ENCODE measurements at places on chromosomes 2 and 18. TPM values are rescaled to one million over a fixed set of nuclear protein-coding genes. Genes with fewer than 3 reads are reported as not detected.

DNA sequence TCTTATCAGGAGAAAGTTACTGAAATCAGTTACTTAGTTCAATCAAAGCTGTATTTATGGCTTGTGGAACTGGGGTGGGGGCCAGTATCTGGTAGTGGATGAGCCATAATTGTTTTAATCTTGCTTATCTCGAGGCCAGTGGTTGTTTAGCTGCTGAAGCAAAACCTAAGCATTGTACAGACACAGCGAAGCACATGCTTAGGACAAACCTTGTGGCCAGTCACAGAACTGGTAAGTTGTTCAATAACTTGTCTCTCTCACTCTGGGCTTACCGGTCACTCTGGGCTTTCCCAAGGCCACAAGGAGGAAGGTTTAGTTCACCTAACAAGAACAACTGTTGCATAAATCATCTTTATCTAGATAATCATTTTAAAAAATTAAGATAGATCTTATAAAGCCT lies 296.6 kb upstream of the NETO1 start:
- H3K36me3 ChIP-seq = no peaks in the 10 kb centered on the region
- no peaks in the 10 kb centered on the region for H3K27me3 ChIP-seq
- H3K4me1 ChIP-seq = no peaks in the 10 kb centered on the region
- no peak overlapping the region for H3K27ac ChIP-seq

- no peaks in the 10 kb centered on the region for H3K27me3 ChIP-seq
- no peak for DNase-seq
- no peak overlapping the region for H3K4me3 ChIP-seq
- H3K4me1 ChIP-seq = no peaks in the 10 kb centered on the region
- no peaks in the 10 kb centered on the region for H3K36me3 ChIP-seq
Observed at GRCh38 chr2:165720511-165720910, 73.5 kb downstream of the GALNT3 start.

The ARL5A gene
- 48.8 TPM for total RNA-seq

GRCh38 chr2:237694415-237695194 lies 67.2 kb downstream of the LRRFIP1 start:
- DNase-seq = no peak
- H3K27ac ChIP-seq = peak overlapping the region; percentile 93
- H3K4me3 ChIP-seq = no peak overlapping the region
- peaks cover 35% of the 10 kb centered on the region for H3K4me1 ChIP-seq
- H3K27me3 ChIP-seq = no peaks in the 10 kb centered on the region
- H3K36me3 ChIP-seq = no peaks in the 10 kb centered on the region

DNA sequence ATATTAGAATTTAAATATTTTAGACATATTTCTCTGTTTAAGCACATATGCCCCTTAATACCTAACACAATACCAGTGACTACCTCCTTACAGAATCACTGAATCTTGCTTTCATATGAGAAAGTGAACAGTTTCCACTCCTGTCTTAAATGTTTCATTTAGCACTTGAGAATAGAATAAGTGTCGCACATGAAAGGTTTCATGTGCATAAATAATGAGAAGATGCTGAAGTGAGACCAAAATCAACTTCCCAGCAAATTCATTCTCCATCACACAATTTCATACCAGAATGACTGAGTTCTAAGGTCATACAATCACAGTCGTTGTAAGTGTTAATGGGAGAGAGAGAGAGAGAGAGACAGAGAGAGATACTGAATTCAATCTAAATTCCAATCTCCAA lies 51.2 kb downstream of the ATIC start:
- peaks cover 37% of the 10 kb centered on the region for H3K36me3 ChIP-seq
- H3K27ac ChIP-seq = no peak overlapping the region
- DNase-seq = no peak
- H3K4me1 ChIP-seq = no peaks in the 10 kb centered on the region
- H3K4me3 ChIP-seq = no peak overlapping the region

DNA sequence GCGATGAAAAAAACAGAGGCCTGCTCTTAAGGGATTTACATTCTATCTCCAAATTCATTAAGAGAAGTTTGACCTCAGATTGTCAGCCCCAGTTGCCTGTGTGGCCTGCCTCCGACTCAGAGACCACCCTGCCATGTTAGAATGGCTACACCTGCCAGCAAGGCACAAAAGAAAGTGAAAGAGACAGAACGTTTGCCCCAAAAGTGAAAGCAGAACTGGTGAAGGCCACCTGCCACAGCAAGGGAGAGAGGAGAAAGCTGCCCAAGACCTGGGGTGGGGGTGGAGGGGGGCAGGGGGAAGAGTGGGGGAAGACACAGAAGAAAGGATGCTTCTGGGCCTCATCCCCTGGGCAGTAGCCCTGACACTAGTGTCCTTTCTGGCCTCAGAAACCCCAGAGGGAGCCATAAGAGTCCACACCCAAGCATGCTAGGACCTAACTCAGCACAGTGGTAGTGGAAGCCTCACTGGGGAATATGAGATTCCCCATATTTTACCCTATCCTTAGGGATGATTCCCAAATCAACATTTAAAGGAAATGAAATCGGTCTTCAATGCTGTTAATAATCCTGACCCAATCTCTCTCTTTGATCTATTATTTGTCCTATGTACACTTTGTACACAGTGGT lies 389.7 kb downstream of the TXNL1 start:
- H3K27me3 ChIP-seq = no peaks in the 10 kb centered on the region
- H3K4me3 ChIP-seq = no peak overlapping the region
- no peaks in the 10 kb centered on the region for H3K36me3 ChIP-seq
- H3K4me1 ChIP-seq = no peaks in the 10 kb centered on the region
- no peak for DNase-seq

The MAL gene
- total RNA-seq = 19.0 TPM

GRCh38 chr2:174023591-174024523 lies 58.7 kb upstream of the SP3 start:
- peak overlapping the region; percentile 76 for H3K27ac ChIP-seq
- no peak overlapping the region for H3K4me3 ChIP-seq
- no peaks in the 10 kb centered on the region for H3K27me3 ChIP-seq
- no peaks in the 10 kb centered on the region for H3K36me3 ChIP-seq
- H3K4me1 ChIP-seq = peaks cover 6% of the 10 kb centered on the region

- H3K27ac ChIP-seq = no peak overlapping the region
- peaks cover 2% of the 10 kb centered on the region for H3K27me3 ChIP-seq
- DNase-seq = no peak
- no peak overlapping the region for H3K4me3 ChIP-seq
- no peaks in the 10 kb centered on the region for H3K36me3 ChIP-seq
- H3K4me1 ChIP-seq = peaks cover 6% of the 10 kb centered on the region
Observed at GRCh38 chr2:94872676-94873361, 1.6 kb downstream of the TEKT4 start.
